ENCODE measurements at places on chromosomes 7 and 10. TPM values are rescaled to one million over a fixed set of nuclear protein-coding genes. Genes with fewer than 3 reads are reported as not detected.

EPHA1 gene
- 3.1 TPM for total RNA-seq

CHST15 gene
- 133 TPM for total RNA-seq

LRRTM3 gene
- not detected for total RNA-seq

DNA sequence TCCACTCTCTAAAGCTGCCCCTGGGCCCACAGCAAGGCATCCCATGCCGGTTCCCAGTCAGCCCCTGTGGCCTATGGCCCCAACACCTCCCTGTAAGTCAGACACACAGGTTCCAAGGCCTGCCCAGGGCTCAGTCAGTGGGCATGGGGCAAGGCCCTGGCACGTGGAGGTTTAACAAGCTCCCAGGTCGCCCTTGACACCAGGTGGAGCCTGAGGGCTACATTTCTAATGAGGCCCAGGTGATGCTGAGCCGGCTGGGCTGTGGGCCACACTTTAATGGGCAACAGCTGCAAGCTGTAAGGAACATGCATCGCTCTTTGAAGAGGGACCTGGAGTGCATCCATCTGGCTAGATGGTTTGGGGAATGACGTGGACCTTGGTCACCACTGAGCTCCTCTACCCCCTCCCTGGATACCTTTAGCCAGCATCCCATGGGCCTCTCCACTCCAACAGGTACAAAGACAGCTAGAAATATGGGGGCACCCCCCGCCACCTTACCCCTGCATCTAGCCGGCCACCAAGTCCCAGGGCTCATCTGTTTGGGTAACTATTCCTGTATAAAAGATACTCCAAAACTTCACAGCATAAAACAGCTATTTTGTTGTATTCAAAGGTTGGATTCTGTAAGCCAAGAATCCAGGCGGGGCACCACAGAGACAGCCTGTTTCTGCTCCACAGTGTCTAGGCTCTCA, 122.5 kb downstream of the OAT start:
- DNase-seq = no peak

DNA sequence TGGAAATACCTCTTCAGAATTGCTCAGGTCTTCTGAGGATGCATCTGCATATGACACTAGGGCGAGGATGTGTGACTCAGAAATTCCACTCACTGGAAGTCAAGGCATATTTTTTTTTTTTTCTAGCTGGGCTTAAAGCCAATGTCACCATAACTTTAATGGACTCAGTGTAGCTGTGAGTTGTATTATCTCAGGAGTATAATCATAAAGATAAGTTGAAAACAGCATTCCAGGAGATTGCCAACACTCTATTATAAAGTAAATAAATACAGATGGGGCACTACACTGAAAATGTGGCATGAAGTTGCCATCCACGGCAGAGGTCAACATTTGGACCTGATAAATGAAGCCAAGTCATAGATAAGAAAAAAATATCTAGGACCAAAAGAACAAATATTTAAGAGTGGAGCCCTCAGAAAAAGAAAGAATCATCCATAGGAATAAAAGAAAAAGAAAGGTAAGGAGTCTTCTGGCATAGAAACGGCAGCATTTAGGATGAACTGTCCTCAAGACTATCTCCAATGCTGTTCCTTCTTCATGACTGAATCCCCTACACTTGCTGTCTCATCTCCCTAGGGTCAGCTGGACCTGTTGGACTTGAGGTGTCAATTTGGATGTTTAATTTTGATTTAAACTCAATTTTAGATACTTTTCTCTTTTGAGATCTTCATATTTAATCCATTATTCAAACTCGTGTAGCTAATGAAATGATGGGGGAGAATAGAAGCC, 72.9 kb upstream of the CAV2 start:
- no peak for DNase-seq

GRCh38 chr10:22349755-22350154, 4.5 kb downstream of the SPAG6 start:
- DNase-seq = no peak

DNA sequence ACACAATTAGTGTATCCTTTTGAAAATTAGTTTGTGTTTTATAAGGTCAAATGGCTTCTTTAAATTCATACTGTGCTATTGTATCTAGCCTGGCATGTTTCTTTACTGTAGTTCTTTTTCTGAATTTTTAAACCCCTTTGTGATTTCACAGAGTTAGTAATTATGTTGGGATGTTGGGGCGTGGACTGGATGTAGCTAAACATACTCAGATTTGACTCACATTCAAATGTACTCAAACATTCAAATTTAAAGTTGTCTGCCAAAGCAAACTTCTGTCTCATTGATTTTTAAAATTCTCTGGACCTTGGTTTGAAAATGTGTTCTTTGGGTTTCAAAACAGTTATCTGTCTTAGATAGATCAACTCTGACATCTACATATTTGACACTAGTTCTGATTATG, 7.2 kb upstream of the NRP1 start:
- no peak for DNase-seq
